Heart left ventricle (tissue), 16 donors: ENCODE measurements at places on chromosomes 3 and 15.

DNA sequence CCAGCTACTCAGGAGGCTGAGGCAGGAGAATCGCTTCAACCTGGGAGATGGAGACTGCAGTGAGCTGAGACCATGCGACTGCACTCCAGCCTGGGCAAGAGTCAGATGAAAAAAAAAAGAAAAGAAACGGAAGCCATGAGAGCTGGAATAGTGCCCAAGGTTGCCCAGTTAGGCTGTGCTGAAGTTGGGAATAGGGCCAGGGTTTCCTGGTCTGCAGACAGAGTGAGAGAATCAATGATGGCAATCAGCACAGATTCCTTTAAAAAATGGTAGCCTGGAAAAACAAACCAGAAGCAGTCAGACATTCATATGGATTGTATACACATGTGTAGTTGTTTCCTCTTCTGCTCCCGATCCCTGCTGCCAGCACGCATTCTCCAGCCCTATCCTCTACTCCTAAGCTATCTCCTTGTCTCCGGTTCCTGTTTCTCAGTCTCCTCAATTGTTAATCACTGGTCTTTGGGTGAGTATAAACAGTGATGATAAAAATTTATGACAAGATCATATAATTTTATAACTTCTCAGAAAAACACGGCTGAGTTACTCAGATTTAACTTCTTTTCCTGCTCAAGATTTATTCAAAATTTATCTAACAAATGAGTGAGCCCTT is 316.2 kb upstream of the UMPS start:
- no peak overlapping the region for H3K27ac ChIP-seq
- H3K4me3 ChIP-seq: no peak overlapping the region
- no peaks in the 10 kb centered on the region for H3K4me1 ChIP-seq
- no peaks in the 10 kb centered on the region for H3K27me3 ChIP-seq
- DNase-seq: no peak

GRCh38 chr3:187570776-187571175 is 99.4 kb downstream of the SST start:
- H3K27me3 ChIP-seq: no peaks in the 10 kb centered on the region
- H3K4me1 ChIP-seq: no peaks in the 10 kb centered on the region
- no peaks in the 10 kb centered on the region for H3K36me3 ChIP-seq
- DNase-seq: no peak
- H3K27ac ChIP-seq: no peak overlapping the region

DNA sequence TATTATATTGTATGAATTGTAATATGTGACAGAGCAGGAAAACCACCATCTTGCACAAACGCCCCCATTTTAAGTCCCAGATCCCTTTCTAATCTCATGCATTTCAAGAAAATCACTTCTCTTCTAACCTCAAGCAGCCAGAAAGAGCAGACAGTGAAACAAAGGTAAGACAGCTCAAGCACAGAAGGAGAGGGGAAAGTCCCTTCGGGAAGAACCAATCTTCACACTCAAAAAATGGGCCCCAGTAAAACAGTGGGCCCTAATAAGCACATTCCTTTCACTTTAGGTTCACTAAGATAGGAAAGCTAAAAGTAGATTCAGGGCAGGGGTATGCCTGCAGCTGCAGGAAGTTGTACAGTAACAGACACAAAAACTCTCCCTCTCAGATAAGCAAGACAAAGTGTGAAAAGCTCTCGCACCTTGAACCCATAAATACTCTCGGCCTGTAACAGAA is 1268.7 kb downstream of the SI start:
- no peaks in the 10 kb centered on the region for H3K27me3 ChIP-seq
- no peak for DNase-seq
- no peaks in the 10 kb centered on the region for H3K4me1 ChIP-seq
- no peak overlapping the region for H3K27ac ChIP-seq
- no peak overlapping the region for H3K4me3 ChIP-seq
- H3K36me3 ChIP-seq: no peaks in the 10 kb centered on the region

DNA sequence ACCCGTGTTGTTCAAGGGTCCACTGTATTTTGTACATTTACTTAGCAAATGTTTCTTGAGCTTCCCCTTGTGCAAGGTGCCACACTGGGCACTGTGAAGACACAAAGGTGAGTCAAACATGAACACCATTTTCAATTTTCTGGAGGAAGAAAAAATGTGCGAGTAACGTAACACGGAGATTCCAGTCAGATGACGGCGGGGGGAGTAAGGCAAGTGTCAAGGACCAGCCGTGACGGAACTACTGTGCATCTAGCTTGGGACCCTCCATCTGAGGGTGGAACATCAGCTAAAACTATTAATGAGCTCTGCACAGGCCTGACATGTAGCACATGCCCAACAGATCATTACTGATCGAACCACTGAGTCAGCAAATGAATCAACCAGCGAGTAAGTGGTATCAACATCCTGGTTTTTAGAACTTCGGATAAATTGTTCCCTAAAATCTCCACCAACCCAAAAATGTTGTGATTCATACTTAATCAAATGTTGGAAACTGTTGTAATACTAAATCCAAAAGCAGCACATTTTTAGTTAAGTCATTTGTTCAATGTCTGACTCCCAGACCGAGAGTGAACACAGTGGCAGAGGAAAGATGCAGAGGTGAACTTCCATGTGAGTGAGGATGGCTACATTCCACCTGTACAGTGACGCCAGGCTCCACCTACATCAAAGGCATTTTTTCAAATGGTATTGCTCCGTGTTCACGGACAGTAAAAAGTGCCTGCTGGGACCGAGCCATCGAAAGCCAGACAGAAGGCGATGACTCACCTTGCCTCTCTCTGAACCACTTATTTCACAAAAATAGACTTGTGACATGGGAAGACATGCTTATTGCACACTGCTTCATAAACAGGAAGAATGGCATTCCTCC is 172.2 kb downstream of the ATP10A start:
- no peak overlapping the region for H3K27ac ChIP-seq
- no peak for DNase-seq
- no peaks in the 10 kb centered on the region for H3K36me3 ChIP-seq

GRCh38 chr15:70101459-70102113 is 3.9 kb upstream of the TLE3 start:
- no peaks in the 10 kb centered on the region for H3K36me3 ChIP-seq
- H3K27ac ChIP-seq: peak overlapping the region; percentile 86
- no peaks in the 10 kb centered on the region for H3K27me3 ChIP-seq

DNA sequence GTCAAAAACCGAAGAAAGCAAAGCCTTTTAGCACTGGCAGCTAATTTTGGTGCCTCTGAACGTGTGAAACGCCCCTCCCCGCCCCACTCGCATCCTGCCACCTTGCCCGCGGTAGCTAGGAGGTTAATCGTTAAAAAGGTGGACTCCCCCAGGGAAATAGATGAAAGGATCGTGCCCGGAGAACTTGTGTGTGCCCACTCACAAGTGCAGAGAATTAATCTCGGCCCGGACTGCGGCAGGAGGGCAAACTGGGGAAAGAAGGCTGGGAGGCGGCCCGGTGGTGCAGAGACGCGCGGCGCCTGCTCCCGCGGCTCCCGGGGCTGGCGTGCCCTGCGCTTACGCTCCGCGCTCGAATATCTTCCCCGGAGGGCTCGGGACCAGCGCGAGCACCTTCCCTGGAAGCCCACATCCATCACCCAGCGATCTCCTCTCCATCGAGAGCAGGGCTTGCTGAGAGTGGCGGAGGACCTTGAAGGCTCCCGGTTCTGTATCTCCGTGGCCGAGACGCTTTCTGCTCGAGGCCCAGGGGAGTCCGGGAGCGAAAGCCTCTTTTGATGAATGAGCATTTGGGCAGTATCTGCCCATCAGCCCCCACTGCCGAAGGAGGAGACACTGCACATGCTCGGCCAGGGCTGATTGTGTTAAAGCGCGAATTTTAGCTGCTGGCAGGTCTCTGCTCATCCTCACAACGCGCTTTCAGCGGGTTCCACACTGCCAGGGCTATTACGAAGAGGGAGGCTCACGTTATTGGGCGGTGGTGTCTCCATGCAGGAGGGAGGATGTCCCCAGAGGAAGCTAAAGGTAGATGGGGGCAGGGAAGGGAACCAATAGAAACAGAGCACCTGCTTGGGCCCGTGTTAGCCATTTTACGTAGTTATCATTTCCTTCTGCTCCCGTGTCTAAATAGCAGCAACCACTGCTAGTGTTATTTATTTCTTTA is 1.3 kb upstream of the SPTSSB start:
- H3K4me3 ChIP-seq: peak overlapping the region; percentile 37
- peak; percentile 19 for DNase-seq
- H3K27me3 ChIP-seq: peaks cover 19% of the 10 kb centered on the region
- peaks cover 17% of the 10 kb centered on the region for H3K4me1 ChIP-seq
- H3K27ac ChIP-seq: no peak overlapping the region
- H3K36me3 ChIP-seq: no peaks in the 10 kb centered on the region

DNA sequence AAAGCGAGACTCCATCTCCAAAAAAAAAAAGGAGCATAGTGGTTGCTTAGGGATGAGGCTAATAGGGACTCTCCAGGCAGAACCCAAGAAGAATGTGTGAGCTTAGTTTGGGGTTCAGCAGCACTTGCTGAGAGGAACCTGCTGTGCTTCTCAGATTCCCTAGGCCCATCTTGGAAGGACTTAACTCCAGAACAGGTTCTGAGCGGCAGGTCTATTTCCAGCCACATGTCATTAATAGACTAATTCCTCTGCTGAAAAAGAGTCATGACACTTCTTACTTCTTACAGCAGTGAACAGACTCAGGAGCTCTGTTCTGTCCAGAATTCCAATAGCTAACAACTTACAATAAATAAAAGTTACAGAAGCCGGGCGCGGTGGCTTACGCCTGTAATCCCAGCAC is 22.5 kb downstream of the RHOA start:
- no peaks in the 10 kb centered on the region for H3K27me3 ChIP-seq
- H3K27ac ChIP-seq: no peak overlapping the region
- DNase-seq: no peak

DNA sequence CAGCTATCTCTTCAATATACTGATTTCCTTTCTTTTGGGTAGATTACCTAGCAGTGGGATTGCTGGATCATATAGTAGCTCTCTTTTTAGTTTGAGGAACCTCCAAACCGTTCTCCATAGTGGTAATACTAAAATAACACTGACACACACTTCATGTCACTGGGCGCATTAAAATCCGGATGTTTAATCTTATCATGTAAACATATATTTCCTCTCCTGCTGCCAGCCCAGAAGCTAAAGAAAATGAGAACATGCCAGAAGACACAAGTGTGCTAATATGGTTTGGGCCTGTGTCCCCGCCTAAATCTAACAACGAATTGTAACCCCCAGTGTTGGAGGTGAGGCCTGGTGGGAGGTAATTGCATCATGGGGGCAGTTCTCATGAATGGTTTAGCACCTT is 23.6 kb upstream of the KCNMB2 start:
- no peak overlapping the region for H3K27ac ChIP-seq
- H3K4me1 ChIP-seq: peaks cover 7% of the 10 kb centered on the region
- no peak for DNase-seq
- no peaks in the 10 kb centered on the region for H3K36me3 ChIP-seq

GRCh38 chr15:69755551-69756310 is 303.1 kb downstream of the RPLP1 start:
- DNase-seq: no peak
- H3K27me3 ChIP-seq: peaks cover 4% of the 10 kb centered on the region
- peak overlapping the region; percentile 17 for H3K27ac ChIP-seq
- no peak overlapping the region for H3K4me3 ChIP-seq

DNA sequence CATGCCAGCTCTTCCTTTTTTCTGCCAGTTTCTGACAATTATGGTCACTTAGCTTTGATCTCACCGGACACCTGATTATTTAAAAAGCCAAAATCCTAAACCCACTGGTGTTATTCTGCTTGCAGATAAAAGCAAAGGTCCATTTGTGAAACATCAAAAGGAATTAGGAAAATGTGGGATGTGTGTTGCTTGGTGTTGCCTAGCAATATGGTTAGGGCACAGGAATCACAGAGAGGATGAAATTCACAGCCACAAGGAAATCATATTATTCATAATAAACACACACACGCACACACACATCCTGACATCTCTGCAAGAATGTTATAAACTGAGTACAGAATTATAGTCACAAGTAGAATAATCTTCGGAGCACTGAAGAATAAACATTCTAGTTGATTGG is 89.3 kb upstream of the BHLHE40 start:
- DNase-seq: no peak
- H3K4me3 ChIP-seq: no peak overlapping the region
- H3K36me3 ChIP-seq: no peaks in the 10 kb centered on the region
- no peaks in the 10 kb centered on the region for H3K27me3 ChIP-seq
- no peak overlapping the region for H3K27ac ChIP-seq
- H3K4me1 ChIP-seq: no peaks in the 10 kb centered on the region

DNA sequence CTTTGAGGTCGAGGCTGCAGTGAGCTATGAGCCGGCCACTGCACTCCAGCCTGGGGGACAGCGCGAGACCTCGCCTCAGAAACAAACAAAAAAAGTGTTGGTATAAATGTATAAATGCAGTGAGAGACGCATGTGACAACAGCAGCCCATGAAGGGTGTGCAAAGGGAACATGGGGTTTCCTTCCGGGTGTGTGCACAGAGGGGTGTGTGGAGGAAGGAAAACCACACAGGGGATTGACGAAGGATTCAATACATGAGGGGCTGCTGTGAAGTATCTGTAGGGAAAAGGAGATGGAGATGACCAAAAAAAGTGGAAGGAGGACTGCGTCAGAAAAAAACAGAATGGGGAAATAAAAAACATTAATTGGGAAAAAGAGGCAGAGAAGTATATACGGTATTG is 1.1 kb downstream of the MTFMT start:
- peaks cover 35% of the 10 kb centered on the region for H3K36me3 ChIP-seq
- H3K27me3 ChIP-seq: no peaks in the 10 kb centered on the region
- peaks cover 11% of the 10 kb centered on the region for H3K4me1 ChIP-seq
- no peak overlapping the region for H3K27ac ChIP-seq
- DNase-seq: no peak

GRCh38 chr3:54235998-54236397 is 113.6 kb downstream of the CACNA2D3 start:
- H3K4me3 ChIP-seq: no peak overlapping the region
- no peaks in the 10 kb centered on the region for H3K4me1 ChIP-seq
- no peak for DNase-seq
- no peaks in the 10 kb centered on the region for H3K27me3 ChIP-seq
- no peaks in the 10 kb centered on the region for H3K36me3 ChIP-seq

GRCh38 chr3:134552784-134553183 is 66.9 kb downstream of the CEP63 start:
- no peaks in the 10 kb centered on the region for H3K27me3 ChIP-seq
- H3K4me3 ChIP-seq: no peak overlapping the region
- no peak overlapping the region for H3K27ac ChIP-seq

DNA sequence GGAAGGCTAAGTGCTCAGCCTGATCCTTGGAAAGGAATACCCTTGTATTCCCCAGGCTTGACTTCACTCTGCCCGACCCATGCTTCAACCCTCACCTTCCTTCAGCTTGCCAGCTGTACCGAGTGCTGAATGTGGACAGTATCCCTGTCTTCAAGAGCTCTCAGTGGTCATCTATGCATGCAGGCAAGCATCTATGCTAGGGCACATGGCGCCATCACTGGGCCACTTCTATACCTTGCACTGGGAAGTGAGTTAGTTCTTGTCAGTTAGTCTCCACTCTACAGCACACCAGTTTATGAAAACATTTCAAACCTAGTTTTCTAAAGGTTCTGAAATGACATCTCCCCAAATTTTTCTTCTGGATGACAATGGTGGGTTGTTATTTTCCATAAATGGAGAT is 82.0 kb upstream of the MYRIP start:
- no peaks in the 10 kb centered on the region for H3K27me3 ChIP-seq
- no peak overlapping the region for H3K4me3 ChIP-seq
- no peak for DNase-seq
- no peaks in the 10 kb centered on the region for H3K4me1 ChIP-seq
- no peaks in the 10 kb centered on the region for H3K36me3 ChIP-seq
- H3K27ac ChIP-seq: no peak overlapping the region
